ENCODE measurements at places on chromosomes 16 and 17.

GRCh38 chr17:79137015-79137788, 62.6 kb downstream of the ENGASE start:
- H3K4me1 ChIP-seq, result peaks cover 17% of the 10 kb centered on the region
- no peaks in the 10 kb centered on the region for H3K36me3 ChIP-seq
- H3K4me3 ChIP-seq, result no peak overlapping the region
- H3K27ac ChIP-seq, result no peak overlapping the region
- H3K27me3 ChIP-seq, result no peaks in the 10 kb centered on the region
- no peak for DNase-seq

- no peak for DNase-seq
- H3K4me3 ChIP-seq, result no peak overlapping the region
- peak overlapping the region; percentile 53 for H3K27ac ChIP-seq
- no peaks in the 10 kb centered on the region for H3K36me3 ChIP-seq
- H3K27me3 ChIP-seq, result no peaks in the 10 kb centered on the region
- peaks cover 23% of the 10 kb centered on the region for H3K4me1 ChIP-seq
Measured at GRCh38 chr16:79165506-79165905, 435.0 kb downstream of the MAF start.

DNA sequence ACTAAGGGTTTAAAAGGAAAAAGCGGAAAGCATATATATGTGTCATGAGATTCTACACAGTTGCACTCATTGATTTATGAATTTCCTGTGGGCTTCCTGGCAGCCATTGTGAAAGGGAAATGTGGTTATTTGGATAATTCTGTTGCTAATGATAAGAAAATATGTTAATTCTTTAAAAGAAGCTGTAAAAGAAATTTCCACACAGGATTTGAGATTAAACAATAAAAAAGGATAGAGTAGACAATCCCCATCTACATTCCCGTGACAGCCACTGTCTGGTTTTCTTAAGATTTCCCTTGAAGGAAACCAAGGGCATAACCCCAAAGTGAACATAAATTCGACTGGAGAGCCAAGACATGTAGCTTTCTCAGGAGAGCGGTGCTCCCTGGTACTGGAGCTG, 397.5 kb downstream of the CPPED1 start:
- no peaks in the 10 kb centered on the region for H3K27me3 ChIP-seq
- no peaks in the 10 kb centered on the region for H3K4me1 ChIP-seq
- no peak overlapping the region for H3K4me3 ChIP-seq
- no peak for DNase-seq

- H3K4me1 ChIP-seq, result no peaks in the 10 kb centered on the region
- no peak overlapping the region for H3K4me3 ChIP-seq
- DNase-seq, result no peak
- H3K27ac ChIP-seq, result no peak overlapping the region
- H3K36me3 ChIP-seq, result no peaks in the 10 kb centered on the region
- H3K27me3 ChIP-seq, result no peaks in the 10 kb centered on the region
Measured at GRCh38 chr17:65567566-65567965, 6.1 kb upstream of the AXIN2 start.

DNA sequence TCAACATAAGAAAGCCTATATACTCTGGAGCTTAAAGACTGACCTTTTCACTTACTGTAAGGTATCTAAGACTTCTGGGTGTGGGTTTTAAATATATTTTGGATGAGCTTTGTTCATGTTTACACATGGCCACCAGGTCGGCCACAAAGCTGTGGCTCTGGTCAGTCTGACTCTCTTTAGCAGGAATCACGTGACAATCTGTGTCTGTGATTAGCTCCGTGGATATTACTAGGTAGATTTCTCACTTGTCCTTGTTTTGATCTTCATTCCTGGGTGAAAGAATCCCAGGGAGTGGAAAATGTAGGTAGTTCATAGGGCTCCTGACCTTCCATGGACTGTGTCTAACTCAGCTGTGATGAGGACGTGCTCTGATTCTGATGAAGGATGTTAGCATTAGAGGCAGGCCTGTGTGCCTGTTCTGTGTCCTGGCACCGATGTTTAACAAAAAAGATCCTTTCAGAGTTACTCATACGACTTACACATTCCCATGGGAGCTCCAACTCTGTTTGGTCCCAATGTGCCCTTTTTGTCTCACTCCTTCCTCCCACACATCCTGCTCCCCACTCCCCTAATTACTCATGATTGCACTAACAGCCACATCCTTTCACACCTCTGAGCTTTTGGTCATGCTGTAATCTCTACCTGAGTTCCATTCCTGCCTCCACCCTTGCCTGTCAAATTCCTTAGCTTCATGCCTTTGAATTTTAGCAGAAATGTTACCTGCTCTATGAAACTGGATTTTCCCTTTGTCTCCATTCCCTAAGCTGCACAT, 425.1 kb downstream of the MAF start:
- H3K36me3 ChIP-seq, result no peaks in the 10 kb centered on the region
- H3K4me3 ChIP-seq, result no peak overlapping the region
- H3K27me3 ChIP-seq, result no peaks in the 10 kb centered on the region
- DNase-seq, result no peak
- no peaks in the 10 kb centered on the region for H3K4me1 ChIP-seq

DNA sequence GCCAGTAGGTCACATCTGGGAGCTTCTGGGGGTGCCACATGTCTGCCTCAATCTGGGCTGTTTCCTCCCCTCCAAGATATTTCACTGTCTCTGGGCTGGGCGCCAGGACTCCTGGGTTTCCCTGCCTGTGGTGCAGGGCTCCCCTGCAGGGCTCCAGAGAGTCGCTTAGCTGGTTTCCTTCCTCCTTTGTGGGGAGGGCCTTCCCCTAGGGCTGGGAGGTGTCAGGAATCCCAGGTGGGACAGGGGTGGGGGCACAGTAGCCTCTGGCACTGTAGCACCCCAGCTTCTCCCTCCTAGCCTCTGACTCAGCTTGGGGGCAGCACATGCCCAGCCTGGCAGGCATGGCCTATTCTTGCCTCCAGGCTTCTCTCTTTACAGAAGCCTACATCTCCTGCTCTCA, 2.6 kb downstream of the RARA start:
- H3K36me3 ChIP-seq, result no peaks in the 10 kb centered on the region
- peak overlapping the region; percentile 76 for H3K27ac ChIP-seq
- H3K27me3 ChIP-seq, result no peaks in the 10 kb centered on the region
- DNase-seq, result peak; percentile 87
- peaks cover 100% of the 10 kb centered on the region for H3K4me1 ChIP-seq
- H3K4me3 ChIP-seq, result no peak overlapping the region

All from sigmoid colon (tissue), 7 donors.